ENCODE measurements at places on chromosomes 2 and 18.

DNA sequence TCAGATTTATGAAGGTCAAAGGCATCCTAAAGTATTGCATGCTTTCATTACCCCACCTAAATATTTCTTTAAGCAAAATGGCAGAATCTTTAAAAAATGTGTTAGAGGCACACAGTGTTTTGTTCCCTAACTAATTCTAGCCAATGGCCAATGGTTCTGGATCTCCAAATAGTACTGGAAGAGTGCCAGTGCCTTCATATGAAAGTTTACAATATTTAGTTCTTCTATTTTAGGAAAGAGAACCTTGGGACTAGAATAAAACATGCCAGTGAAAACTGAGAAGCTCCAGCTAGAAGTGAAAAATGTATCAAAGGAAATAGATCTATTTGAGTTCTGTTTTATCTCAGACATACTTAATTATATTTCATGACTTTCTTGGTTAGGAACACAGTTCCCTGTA, 37.1 kb downstream of the TACR1 start:
- DNase-seq: no peak

DNA sequence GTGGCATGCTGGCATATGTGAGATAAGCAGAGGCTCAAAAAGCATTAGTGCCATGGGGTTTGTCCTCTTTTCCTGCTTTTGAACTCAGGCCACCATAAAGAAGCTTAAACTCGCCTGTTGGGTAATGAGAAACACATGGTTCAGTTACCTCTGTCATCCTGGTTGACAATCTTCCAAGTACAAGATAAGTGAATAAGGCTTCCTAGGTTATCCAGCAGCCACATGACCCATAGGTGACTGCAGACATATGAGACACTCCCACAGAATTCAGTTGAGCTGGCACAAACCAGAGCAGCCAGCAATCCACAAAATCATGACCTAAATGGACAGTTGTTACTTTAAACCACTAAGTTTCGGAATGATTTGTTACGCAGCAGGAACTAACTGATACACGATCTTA, 97.3 kb downstream of the TACR1 start:
- no peak for DNase-seq

- DNase-seq: no peak
Observed at GRCh38 chr2:32231959-32232358, 32.7 kb downstream of the NLRC4 start.

DNA sequence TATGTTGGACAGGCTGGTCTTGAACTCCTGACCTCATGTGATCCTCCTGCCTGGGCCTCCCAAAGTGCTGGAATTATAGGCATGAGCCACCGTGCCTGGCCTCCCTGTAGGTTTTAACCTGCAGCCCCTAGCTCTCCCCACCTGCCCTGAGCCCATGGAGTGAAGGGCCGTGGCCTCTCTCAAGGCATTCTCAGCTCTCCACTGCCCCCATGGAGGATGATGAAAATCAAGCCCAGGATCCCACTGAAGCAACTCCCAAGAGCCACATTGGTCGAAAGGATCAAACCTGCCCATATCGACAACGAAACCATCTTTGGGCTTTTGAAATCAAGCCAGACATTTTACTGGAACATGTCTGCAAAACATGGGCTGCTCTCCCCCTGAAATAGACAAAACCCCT, 22.4 kb upstream of the CREG2 start:
- no peak for DNase-seq

DNA sequence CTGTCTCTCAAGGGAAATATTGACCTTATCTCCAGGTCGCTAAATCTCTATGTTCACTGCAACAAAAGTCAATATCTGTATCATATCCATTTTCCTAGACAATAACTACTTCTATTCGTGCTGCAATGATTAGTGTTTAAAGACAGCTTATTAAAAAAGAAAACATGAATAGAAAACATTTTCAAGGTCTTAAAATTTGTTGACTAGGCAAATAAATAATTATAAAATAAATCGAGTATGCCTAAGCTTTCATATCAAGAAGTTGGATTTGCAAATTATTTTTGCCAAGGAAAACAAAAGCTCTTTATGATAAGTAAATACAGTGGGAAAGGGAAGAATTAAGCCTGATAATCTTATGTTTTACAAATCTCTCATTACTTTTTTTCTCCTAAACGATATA, 428.5 kb downstream of the NUP35 start:
- no peak for DNase-seq

DNA sequence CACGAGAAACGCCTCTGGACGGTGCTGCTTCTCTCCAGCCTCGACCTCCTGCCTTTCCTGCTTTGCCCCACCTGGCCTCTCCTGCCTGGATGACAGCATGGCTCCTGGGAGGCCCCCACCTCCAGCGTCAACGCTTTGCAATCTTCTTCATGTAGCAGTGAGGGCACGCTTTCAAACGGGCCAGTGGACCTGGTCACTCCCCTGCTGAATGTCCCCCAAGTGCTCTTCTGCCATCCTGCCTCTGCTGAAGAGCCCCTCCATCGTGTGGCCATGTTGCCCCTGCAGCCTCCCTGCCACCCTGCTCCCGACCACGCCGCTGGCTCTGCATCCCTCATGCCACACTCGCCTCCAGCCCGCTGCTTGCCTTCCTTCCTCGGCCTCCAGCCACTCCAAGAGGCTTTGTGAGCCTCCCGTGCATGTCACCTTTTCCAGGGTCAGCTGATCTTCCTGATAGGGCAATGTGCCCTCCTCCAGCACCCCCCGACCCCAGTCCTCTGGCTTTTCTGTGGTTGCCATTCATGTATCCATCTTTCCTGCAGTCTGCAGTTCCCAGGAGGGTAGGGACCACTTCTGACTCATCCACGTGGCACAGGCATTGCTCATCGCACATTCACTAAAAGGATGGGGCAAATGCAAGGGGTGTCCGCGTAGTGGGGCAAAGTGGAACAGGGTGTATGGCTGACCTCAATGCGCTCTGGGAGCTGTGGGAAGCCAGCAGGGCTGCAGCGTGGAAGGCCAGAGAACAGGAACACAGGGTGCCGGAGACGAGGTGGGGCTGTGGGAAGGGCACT, 268.8 kb downstream of the TWIST2 start:
- no peak for DNase-seq

- no peak for DNase-seq
Observed at GRCh38 chr18:29309366-29309765, 1132.4 kb upstream of the CDH2 start.

- no peak for DNase-seq
Observed at GRCh38 chr2:12008425-12009061, 262.1 kb downstream of the LPIN1 start.

GRCh38 chr2:33785201-33786106, 186.4 kb upstream of the FAM98A start:
- no peak for DNase-seq

GRCh38 chr2:241417626-241418025, 61.5 kb downstream of the FARP2 start:
- DNase-seq: no peak

DNA sequence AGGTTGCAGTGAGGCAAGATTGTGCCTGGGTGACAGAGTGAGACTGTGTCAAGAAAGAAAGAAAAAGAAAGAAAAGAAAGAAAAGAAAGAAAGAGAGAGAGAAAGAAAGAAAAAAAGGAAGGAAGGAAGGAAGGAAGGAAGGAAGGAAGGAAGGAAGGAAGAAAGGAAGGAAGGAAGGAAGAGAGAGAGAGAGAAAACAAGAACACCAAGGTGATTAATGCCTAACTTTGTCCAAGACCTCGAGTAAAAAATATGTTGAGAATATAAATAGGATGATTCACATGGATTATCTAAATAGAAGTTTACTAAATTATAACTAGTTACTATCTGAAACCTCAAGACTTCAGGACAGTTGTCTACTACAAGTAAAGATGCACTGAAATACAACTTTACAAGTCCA, 7.2 kb downstream of the PECR start:
- no peak for DNase-seq

DNA sequence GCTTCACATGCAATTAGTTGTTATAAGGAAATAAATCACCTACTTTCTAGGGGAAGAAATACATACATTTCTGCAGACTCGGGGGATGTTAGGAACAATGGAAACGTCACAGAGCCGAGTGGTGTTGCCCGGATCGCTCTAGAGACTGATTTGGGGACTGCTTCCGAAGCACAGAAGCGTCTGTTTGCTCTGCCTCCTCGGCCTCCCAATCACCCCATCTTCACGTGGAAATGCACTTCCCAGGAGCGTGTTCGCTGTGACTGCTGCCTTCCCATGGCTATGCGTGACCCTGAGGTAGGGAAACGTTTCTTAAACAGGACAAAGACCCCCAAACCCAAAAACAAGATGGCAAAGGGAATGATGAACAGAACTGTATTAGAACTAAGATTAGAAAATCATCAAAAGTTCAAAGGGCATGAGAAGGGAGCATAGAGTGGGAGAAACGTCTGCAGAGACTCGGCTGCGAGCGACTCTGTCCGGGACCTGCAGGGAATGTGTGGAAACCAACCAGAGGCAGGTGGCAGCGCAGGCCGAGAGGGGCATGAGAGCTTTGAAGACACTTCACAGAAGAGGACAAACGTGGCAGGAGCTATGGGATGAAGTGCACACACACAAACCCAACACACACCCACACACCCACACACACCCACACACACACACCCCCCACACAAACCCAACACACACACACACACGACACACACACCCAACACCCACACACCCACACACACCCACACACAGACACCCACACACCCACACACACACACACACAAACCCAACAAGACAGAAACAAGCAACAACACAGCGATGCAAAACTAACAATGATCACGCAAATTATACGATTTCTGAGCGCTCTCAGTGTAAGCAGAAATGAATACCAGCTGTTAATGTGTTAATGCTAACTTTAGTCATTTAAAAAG, 41.3 kb downstream of the RTP5 start:
- no peak for DNase-seq

GRCh38 chr2:176418768-176419167, 149.5 kb downstream of the MTX2 start:
- DNase-seq: peak; percentile 83

- peak; percentile 11 for DNase-seq
Observed at GRCh38 chr2:201781557-201782051, 871 bp upstream of the ALS2 start.

GRCh38 chr2:105187531-105187930, 54.0 kb upstream of the GPR45 start:
- DNase-seq: peak; percentile 78

DNA sequence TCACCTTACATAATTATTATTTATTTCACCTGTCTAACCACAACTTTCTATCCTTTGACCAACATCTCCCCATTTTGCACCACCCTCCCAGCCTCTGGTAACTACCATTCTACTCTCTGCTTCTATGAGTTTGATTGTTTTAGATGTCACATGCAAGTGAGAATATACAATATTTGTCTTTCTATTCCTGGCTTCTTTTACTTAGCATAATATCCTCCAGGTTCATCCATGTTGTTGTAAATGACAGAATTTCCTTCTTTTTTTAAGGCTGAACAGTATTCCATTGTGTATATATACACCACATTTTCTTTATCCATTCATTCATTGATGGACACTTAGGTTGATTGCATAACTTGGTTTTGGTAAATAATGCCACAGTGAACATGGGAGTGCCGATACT, 24.0 kb downstream of the PPM1B start:
- DNase-seq: peak; percentile 59

DNA sequence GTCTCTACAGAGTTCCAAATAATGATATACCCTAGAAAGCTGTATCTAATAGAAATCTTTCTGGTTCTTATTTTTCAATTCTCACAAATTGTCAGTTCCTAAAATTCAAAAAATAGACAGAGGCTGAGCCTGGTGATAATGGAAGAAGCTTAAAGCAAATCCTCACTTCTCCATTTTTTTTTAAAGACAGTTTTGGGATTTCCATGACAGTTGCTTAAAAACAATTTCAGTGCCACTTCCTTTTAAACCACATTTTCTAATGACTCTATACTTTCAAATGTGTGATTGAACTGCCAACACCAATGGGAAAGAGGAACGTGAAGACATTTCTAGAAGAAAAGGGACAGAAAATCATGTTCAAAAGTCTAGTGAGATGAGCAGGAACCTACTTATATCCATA, 4.0 kb downstream of the GKN2 start:
- DNase-seq: no peak

GRCh38 chr2:65580824-65581223, 148.4 kb upstream of the SPRED2 start:
- DNase-seq: no peak

DNA sequence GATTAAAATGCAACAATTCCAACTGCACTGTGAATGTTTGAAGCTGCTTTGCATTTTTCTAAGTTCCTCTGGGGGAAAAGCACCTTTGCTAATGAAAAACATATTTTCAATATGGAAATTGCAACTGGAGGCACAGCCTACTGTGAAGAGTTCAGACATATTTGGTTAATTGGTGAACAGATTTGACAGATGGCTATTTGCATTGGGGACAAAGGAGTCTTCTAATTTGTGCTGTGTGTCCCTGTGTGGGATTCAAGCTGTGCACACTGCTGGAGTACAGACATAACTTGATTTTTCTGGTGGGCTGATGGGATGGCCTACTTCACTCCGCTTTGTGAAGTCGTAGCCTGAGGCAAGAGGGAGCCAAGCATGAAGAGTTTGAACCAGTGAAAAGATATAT, 40.7 kb upstream of the ARHGAP25 start:
- no peak for DNase-seq

DNA sequence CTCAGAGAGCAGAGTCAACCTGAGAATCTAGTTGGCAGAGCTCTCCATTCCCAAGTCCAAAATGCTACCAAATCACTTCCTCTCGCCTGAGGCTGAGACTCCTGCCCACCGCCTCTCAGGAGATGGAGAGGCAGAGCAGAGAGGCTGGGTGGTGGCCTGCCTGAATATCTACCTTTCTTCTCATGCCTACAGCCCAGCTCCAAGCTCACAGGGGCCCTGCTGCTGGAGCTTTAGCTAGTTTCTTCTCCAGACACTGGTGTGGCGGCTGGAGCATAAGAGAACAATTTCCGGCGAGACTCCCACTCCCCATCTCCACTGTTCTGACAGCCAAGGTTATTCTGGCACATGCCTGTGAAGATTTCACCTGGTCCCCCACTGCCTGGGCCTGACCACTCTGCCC, 8.1 kb upstream of the CYP26B1 start:
- no peak for DNase-seq

DNA sequence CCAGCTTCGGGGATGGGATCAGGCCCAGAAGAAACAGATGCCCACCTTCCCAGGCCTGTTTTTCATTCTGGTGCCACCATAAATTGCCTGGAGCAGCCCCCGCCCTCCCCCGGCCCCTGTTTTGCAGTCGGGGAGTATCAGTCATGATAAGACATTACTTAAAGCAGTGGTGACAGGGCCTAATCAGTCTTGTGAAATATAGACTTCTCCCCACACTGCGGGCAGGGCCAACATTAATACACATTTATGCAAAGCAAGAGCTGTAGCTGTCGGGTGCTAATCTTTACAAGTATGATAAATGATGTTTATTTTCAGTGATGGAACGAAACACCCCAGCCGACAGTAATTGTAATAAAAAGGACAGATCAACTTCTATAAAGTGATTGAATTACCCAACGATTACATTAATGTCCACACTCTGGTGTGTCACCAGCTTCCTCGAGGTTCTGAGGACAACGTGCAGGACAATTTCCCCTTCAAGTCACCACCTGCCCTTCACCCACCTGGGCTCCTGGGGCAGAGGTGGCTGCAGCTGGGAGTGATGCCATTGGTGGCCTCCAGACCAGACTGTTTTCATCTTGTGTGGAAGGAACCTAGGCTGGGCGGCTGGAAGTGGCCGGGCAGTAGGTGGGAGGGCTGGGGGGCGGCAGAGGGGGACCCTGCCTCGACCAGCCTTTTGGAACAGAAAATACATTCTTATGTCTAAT, 226.0 kb downstream of the TFCP2L1 start:
- DNase-seq: no peak
